ENCODE measurements at places on chromosomes 4 and X.

- DNase-seq = no peak
Measured at GRCh38 chr4:12579172-12579571, 905.0 kb downstream of the RAB28 start.

- DNase-seq = no peak
Measured at GRCh38 chr4:25925486-25926201, 11.6 kb downstream of the SMIM20 start.

GRCh38 chrX:128396601-128397000 is 344.4 kb upstream of the ACTRT1 start:
- DNase-seq = no peak

GRCh38 chr4:156596706-156597329 is 374.8 kb downstream of the PDGFC start:
- DNase-seq = no peak

- DNase-seq = no peak
Measured at GRCh38 chr4:123453061-123453680, 56.6 kb downstream of the SPRY1 start.

DNA sequence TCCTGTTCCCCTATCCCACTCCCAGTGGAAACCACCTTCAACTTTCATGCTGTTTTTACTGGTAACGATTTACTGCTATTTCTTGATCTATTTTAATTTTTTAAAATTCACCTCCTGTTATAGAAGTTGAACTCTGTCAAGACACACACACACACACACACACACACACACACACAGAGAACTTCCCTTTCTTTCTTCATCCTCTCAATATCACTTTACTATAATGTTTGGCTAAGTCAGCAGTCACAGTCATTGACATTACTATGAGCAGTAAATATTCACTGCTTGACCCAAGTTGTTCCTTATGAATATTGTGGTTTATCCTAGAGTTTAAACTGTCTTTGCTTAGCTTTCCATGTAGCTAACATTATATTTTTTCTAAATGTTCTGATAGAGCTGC is 24.0 kb upstream of the SGMS2 start:
- DNase-seq = no peak

DNA sequence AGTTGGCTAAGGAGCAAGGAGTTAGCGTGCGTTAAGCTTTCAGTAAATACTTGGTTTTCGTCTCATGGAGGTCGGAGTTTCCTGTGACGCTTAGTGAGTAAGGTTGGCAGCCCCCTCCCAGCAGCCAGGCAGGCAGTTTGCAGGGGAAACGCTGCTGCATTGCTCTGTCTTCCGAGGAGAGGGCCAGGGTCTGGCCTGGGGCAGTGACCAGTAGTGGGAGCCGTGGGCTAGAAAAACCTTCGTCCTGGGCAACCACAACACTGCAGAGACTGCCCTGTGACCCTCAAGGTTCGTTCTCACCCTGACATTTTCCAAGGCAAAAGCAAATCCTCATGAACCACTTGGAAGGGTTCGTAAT is 432 bp downstream of the TMEM175 start:
- no peak for DNase-seq

DNA sequence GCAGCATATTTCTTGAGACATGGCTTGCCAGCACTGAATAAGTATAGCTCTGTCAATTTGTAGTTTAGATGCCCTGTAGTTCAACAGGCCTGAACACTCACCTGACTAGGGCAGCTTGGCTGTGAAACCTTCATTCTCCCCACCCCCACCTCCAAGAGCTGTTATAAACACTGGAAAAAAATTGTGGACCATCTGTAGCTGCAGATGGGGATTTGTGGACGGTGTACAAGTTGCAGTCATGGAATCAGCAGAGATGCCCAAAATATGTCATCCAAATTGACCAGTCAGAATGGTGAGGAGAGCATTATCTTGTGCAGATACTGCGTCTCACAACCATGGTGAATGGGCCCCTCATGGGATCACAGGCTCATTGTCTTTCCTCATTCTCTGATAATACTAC is 76.2 kb upstream of the PAQR3 start:
- DNase-seq = no peak

DNA sequence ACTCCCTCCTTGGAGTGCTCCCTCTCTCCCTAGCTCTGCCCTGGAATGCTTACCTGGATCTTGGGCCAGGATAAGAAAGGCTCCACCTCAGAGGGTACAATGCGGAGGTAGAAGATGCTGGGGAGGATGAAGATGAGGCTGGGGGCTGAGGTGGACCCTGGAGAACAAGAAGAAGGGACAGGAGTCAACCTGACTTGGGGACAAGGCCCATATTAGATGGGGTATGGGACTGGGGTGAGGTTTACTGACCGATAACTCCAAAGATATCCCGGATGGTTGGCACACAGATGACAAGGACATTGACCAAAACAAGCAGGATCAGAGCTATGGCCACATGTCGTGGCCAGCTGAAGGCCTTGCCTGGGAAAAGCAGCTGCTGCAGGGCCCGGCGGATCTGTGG is 10.6 kb downstream of the SLC38A5 start:
- no peak for DNase-seq

DNA sequence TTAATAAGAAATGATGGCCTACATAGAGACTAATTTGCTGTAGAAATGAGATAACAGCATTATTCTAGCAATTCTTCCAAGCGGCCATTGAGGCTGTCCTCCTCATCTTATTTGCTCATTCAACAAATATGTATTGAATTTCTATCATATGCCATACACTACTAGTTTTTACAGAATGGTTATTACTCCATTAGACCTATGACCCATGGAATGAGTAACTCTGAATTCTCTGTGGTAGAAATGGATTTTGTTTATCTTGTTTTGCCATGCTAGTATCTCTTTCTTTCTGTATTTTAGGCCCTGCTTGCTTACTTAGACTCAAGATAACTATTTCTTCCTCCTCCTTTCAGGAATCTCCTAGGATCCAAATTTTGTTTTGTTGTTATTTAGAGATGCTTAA is 103.5 kb downstream of the RPA4 start:
- peak; percentile 18 for DNase-seq

DNA sequence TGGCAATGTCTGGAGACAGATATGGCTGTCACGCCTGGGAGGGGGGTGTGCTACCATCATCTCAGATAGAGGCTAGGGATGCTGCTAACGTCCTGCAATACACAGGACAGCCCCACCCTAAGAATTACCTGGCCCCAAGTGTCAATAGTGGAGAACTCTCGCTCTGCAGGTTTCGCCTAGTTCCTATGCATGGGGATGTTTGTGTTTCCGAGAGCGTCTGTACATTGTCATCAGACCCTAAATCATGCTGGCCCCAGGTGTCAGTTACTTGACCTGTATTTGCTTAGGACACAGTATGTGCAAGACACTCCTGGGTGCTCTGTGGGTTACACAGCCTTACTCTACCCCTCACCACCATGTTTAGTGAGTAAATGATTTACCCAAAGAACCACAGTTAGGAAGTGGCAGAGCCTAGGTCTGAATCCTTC is 90.8 kb downstream of the AFF1 start:
- DNase-seq = no peak

GRCh38 chr4:156154978-156155377 is 201.3 kb upstream of the CTSO start:
- no peak for DNase-seq

DNA sequence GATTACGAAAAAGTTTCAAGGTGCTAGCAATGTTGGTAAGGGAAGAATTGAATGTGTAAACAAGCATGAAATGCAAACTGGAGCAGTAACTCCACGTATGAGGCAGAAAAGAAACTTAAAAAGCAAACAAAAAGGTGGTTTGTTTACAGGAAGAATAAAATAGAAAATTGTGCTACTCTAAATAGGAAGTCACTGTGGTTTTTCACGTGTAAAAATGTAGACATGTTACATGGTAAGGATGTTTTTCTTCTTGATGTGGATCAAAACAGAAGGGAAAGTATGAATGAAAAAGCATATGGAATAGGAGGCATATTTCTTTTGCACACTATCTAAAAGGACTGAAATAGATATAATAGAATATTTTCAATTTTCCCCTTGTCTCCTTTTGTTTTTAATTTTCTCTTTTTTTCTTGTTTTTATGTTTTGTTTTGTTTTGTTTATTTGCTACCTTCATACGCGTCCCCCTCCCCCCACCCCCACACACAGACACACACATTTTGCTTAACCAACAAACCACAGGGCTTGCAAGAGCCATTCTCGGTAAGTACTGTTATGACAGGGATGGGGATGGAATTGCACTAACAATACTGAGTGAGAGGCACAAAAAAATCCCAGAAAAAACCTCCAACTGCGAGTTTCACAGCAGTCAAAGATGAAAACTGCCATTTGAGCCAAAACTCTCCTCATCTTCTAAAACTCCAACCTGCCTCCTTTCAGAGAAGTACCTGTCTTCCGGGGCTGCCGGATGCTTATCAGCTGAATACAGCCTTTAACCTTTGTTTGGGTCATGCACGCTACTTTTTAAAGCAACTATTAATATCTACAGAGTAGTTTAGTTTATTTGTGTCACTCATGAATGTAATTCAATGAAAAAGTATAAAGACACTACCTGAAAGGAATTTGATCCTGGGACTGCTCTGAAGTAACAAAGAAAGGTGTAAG is 135.8 kb downstream of the IL15 start:
- no peak for DNase-seq

GRCh38 chr4:125116431-125116830 is 198.3 kb upstream of the FAT4 start:
- DNase-seq = no peak

GRCh38 chr4:81951891-81952455 is 421.8 kb downstream of the HNRNPD start:
- no peak for DNase-seq

GRCh38 chrX:13732246-13733067 is 2.0 kb downstream of the TRAPPC2 start:
- DNase-seq = no peak

DNA sequence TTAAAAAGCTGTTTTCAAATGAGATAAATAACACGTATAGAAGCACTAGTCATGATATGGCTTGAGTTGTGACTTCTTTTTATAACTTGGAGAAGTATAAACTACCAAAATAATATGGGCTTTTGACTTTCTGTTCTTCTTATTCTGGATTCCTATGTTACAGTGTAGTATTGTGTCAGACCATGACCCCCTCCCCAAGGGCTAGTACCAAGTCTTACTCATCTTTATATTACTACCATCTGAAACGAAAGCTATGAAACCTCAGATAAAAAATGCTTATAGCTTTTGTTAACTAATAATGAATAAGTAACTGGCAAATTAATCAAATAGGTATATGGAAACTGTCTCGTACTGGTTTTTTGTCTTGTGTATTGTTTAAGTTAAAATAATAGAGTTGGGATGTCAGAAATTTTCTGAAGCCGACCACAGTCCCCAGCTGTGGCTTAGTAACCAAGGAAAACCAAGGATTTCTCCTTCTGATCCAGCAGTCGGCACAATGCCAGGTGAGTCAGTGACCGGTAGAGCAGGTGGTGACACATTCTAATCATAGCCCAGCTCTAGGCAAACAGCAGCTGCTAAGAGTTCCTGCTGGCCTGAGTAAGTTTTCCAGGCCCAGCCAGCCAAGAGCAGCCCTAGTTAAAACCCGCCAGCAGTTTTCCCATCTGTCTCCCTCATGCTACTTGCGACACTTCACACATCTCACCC is 163.3 kb upstream of the PRDX4 start:
- DNase-seq = peak; percentile 84

DNA sequence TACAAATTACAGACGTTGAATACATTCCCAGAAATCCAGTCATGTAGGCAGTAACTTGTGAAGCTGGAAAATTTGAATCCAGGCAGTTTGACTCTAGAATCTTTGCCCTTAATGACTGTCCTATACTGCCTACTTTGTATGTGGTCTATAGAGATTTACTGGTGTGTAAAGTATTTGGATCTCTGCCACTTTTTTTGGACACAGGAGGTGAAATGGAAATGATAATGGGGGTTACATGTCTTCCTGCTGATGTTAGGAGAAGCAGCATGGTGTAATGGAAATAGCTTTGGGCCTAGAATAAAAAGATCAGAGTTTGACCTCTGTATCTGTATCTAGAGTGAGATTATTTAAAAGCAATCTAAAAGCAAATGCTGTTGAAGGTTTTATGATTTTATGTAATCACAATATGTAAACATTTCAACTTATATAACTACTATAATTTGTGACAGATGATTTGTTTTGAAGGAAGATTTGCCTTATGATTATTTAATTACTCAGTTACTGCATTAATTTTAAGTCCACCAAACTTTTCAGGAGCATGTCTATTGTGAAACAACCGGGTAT is 3.3 kb downstream of the COL4A5 start:
- DNase-seq = no peak

GRCh38 chr4:95289028-95289634 is 259.6 kb downstream of the UNC5C start:
- DNase-seq = peak; percentile 25

DNA sequence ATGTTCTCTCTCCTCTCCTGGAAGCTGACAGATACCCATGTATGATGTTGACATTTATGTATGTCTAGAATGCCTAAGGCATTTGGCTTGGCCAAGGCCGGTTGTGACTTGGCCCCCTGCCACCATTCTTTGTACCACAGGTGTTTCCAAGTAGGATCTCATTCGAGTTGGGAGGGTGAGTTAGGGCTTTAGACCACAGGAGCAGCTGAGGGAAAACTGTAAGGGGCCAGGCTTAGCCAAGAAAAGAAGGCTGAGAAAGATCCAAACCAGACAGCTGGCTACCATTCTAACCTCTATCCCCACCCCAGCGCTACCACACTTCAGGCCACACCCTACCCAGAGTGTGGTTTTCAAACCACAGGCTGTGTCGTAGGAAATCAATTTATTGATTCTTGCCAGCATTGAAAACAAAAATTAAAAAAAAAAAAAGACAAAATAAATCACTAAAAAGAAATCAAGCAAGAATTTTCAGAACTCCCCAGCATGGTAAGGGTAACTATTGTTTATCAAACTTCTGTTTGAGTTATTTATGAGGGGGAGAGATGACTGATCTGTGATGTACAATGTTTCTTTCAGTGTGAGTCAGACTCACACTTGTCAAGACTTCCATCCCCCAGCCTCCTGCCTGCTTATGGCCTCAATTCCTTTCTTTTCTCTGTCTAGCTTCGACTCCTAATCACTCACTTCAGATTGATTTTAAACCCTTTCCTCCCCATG is 9.9 kb downstream of the TMSB4X start:
- DNase-seq = no peak

GRCh38 chr4:148094149-148094548 is 348.1 kb downstream of the NR3C2 start:
- DNase-seq = no peak

GRCh38 chr4:177473991-177474390 is 31.8 kb upstream of the AGA start:
- no peak for DNase-seq
